ENCODE measurements at places on chromosomes 2 and 18. TPM values are rescaled to one million over a fixed set of nuclear protein-coding genes. Genes with fewer than 3 reads are reported as not detected.

CRYGD gene
- not detected for total RNA-seq

SCTR gene
- not detected for total RNA-seq

TSPYL6 gene
- total RNA-seq = not detected

POTEE gene
- not detected for total RNA-seq

ECEL1 gene
- total RNA-seq = 0.68 TPM

CTAGE1 gene
- not detected for total RNA-seq

LAMA1 gene
- 1.2 TPM for total RNA-seq

All from suprapubic skin (tissue), 4 donors.